ENCODE measurements at places on chromosomes 7 and 10.

- DNase-seq = no peak
These were observed 41.3 kb upstream of the SRPK2 start for GRCh38 chr7:105429746-105430612.

GRCh38 chr7:122423591-122423990 is 119.0 kb upstream of the FEZF1 start:
- DNase-seq = no peak

DNA sequence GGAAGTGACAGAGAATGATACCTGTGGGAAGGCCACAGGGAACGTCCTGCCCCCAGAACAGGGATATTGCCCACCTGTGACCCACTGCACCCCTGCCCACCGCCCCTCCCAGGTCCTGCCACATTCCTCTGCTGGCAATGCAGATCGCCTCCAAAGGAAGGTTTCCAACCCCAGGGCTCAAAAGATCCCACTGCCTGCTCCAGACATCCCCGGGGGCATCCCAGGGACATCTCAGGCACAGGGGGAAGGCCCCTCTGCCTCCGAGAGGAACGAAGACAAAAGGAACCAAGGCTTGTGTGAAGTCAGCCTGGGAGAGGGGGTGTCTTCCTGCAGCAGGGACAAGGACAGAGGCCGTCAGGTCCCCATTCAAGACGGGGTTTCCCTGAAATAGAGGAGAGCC is 28.5 kb downstream of the NUDT1 start:
- no peak for DNase-seq

- DNase-seq = no peak
These were observed 272.7 kb downstream of the GFRA1 start for GRCh38 chr10:116000151-116000842.

DNA sequence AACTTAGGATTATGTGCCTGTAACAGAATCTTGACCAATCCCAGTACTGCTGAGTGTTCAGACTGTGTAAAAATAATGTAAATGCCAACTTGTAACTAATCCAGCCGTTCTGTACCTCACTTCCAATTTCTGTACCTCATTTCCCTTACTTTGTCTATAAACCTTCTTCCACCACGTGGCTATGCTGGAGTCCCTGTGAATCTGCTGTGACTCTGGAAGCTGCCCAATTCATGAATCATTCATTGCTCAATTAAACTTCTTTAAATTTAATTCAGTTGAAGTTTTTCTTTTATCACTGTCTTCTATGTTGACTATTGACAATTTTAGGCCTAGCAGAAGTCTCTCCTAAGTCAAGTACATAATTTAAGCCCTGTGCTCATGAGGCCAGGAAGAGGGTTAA is 215.3 kb upstream of the RHOBTB1 start:
- no peak for DNase-seq

GRCh38 chr7:20828947-20829346 is 42.3 kb upstream of the SP8 start:
- DNase-seq = no peak

DNA sequence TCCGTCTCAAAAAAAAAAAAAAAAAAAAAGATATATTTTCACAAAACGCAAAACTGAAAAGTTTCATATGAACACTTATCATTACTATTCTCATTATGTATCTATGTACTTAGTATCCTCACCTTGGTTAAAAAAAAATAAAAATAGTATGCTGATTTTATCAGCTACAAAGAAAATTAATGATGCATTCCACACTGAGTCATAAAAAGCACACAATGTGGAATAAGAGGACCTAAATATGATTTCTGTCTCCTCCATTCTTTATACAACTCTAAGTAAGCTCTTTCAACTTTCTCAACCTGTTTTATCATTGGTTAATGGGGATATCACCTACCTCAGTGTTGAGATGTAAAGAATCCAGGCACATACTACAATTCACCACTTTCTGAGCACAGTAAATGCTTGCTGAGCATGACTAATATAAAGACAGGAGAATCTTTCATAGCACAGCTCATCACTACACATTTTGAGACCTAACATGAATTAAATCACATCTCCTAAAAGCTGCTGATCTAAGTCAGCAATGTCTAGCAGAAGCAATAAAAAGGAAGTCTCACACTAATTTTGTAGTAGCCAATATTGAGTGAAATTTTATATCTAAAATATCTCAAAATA is 2.7 kb downstream of the SNX13 start:
- DNase-seq = no peak

GRCh38 chr7:157158400-157158799 is 19.7 kb downstream of the UBE3C start:
- DNase-seq = no peak

DNA sequence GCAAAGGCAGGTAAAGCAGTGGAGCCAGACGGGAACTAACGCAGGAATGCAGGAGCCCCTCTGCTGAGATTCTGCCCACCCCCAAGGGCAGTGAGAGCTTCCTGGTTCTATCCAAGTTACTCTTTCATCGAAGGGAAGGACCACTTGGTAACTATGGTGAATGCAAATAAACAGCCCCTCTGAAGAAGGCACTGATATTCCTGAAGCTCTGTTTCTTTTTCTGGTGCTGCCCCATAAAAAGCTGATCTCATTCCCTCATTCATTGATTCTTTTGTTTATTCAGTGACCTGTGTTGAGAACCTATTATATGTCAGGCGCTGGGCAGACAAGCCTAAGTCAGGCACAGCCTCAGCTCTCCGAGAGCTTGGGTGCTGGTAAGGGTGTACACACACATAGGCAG is 217.3 kb downstream of the SNX10 start:
- no peak for DNase-seq

GRCh38 chr10:69096045-69096444 is 8.1 kb downstream of the SRGN start:
- no peak for DNase-seq

- DNase-seq = no peak
These were observed 179.8 kb upstream of the PFKP start for GRCh38 chr10:2887391-2888070.

DNA sequence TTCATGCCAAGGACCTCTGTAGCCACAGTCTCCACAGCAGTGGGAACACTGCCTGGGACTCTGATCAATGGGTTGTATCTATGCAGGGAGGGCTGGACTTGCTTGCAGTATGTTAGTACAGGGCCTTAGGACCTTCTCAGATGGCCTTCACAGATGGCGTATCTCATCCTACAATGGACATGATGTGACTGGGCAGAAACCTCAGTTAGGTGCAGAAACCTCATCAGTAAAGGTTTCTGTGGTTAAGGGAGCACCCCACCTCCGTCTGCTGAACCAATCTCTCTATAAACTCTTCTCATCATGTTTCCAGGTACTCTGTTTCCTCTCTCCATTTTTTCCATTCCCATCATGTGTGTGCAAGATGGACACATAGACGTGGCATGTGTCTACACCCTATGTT is 154.9 kb downstream of the EVX1 start:
- no peak for DNase-seq

DNA sequence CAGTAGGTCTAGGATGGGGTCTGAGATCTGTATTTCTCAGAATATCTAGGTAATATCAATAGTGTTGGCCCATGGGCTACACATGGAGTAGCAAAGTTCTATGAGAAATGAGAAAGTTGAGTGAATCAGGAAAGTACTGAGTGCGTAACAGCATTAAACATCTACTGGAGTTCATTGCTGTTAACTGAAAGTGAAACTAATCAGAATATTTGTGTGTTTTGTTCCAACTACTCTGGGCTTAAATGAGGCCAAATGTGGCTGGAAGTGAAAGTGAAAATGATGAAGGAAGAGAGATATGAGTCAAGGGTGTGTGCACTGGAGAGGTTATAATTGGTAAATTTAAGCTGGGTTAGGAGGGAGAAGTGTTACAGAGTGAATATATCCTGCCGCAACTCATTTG is 46.5 kb downstream of the TMEM106B start:
- DNase-seq = no peak

GRCh38 chr10:24215196-24215595 is 6.3 kb downstream of the KIAA1217 start:
- no peak for DNase-seq

DNA sequence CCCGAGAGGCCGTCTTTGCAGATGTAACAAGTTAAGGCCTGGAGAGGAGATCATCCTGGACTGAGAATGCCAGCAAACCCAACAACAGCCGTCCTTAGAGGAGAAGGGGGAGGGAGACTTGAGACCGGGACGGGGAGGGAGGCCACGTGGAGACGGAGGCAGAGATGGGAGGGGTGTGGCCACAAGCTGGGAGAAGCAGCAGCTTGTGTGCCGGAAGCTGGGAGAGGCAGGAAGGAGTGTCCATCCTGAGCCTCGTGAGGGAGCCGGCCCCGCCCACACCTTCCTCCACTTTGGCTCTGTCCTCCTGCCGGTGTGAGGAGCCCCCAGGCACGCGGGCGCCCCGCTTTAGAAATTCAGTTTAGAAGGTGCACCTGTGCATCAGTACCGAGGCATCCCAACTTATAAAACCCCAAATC is 95.7 kb downstream of the DNAJB6 start:
- no peak for DNase-seq

GRCh38 chr7:35700865-35701264 is 5.9 kb upstream of the HERPUD2 start:
- DNase-seq = no peak

GRCh38 chr10:124678557-124679240 is 65.5 kb downstream of the FAM53B start:
- no peak for DNase-seq

DNA sequence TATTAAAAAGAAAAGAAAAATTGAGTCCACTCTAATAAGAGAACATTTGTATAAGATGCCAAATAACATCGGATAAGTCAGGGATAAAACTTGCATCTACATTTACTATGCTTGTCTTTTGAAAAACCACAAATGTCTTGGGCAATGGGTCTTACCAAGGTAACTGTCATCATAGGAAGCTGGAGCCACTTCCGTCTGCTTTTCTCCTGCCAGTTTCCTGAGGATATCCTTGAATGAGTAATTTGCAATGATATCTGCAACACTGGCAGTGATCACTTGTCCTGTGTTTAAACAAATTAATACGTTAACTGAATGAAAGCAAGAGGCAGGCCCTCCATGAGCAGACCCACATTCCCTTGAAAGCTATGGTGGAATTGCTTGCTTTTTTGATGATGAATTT is 47.3 kb downstream of the ITGA8 start:
- no peak for DNase-seq

DNA sequence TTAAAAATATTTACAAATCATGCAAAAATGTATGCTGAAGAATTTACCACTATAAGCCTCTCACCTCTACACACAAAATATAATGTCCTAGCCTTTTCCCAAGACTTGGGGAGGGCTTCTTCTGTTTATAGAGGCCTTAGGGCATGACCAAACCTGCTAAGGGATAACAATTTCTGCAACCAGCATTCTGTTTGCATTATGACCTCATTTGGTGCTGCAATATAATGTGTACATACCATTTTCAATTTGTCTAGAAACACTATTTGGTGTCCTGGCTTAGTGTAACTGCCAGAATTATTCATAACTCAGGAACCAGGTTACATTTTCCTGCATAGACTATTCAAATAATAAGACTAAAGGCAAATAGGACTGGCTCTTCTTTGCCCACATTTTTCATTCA is 446.6 kb upstream of the SORCS1 start:
- no peak for DNase-seq

GRCh38 chr7:155752756-155753445 is 59.4 kb downstream of the SHH start:
- DNase-seq = no peak

- no peak for DNase-seq
These were observed 29.4 kb upstream of the GATAD1 start for GRCh38 chr7:92417913-92418312.

- no peak for DNase-seq
These were observed 439.5 kb upstream of the NRP1 start for GRCh38 chr10:33773886-33774480.

DNA sequence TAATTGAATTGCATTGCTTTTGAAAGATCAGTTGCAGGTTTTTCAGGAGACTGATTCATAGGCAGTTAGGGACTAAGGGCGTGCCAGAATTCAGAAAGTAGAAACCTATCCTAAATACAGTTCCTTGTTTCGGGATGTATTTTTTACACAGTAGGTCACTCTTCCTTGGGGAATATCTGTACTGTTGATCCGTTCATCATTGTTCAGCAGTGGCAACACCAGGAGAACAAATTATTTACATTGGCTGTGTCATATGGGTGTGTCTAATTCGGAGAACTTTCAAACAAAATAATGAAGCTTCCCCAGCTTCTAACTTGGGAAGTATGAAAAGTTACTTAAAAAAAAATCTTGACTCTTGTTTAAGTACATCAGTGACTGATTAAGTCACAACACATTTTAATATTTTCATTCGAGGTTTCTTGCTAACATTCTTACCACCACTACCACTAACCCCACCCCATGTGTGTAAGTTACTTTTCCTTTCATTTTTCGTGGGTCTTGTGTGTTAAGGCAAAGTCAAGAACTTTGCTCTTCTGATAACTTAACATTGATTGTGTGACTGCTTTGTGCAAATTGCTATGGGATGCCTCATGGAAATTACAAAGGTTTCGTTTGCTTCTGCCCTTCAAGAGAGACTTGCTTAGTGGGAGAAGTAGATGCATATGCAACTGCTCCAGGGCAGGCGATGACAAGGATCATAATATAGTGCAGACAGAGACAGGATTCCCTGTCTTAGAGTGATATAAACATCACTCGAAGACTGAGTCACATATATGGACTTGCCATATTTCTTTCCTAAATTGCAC is 43.8 kb upstream of the RPA3 start:
- no peak for DNase-seq

GRCh38 chr7:134726581-134726980 is 52.9 kb upstream of the CALD1 start:
- no peak for DNase-seq

DNA sequence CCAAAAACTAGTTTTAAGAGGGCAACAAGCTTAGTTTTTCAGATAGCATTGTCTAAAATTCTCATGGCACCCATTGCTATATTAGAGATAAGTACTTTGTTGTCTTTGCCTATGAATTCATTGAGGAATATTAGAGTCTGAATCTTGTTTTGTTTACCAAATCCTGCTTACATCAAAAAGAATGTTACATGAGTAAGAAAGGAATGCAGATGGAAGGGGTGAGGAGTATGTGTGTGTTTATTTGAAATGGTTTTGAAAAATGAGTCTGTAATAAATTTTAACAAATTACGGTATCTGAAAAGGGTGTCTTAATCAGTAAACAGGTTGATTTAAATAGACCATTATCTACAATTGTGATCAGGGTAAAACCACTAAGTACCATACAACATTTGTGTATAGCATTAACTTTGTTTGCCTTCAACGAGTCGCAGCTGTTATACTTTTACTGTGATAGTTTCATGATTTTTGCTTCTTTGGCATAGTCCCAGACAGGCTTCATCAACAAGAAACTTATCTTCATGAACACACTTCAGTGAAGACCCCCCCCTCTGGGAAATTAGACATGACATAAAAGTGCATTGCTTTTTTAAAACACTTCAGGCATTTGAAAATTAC is 1183.9 kb upstream of the C7orf33 start:
- DNase-seq = no peak

- DNase-seq = no peak
These were observed 8.0 kb upstream of the SMARCD3 start for GRCh38 chr7:151256410-151257045.

Measured in stimulated activated CD4-positive, alpha-beta T cell treated with anti-CD3 and anti-CD28 coated beads, Interleukin-1b, Interleukin-23, amount 100 ng/mL, for 1 hour (primary cell).